ENCODE measurements at places on chromosomes 6 and 20. TPM values are rescaled to one million over a fixed set of nuclear protein-coding genes. Genes with fewer than 3 reads are reported as not detected.
A peak's percentile ranks its signal among the peaks of the same experiment; 100 is the strongest.

DNA sequence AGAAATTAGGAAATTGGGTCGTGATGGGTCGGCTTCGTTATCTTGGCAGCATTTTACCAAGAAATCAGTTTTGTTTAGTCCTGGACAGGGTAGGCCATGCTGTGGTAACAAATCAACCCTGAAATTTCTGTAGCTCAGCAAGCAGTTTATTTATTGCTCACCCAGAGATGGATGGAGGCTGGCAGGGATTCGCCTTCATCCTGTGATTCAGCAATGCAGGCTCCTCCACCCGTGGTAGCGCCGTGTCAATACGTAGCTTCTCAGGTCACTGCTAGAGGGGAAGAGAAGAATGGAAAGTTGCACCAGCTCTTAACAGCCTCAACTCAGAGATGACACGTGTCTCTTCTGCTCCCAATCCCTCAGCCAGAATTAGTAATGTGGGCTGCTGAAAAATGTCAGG is 157.0 kb upstream of the SGK1 start:
- no peak for DNase-seq

DNA sequence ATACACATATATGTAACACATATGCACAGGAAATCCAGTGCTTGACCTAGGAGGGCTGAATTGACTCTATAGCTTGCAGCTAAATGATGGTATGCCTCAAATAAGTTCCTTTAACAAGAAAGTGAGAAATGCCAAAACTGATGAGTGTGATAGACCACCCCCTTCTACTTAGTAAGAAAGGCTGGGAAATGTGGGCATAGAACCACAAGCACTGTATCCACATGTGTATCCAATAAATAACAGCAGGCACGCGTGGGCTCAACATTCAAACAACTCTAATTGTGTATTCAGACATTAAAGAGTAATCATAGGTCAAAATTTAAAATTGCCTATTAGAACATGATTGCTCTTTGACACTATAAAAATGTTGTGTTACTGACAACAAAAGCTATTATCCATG is 54.1 kb downstream of the FAM83B start:
- no peak for DNase-seq

DNA sequence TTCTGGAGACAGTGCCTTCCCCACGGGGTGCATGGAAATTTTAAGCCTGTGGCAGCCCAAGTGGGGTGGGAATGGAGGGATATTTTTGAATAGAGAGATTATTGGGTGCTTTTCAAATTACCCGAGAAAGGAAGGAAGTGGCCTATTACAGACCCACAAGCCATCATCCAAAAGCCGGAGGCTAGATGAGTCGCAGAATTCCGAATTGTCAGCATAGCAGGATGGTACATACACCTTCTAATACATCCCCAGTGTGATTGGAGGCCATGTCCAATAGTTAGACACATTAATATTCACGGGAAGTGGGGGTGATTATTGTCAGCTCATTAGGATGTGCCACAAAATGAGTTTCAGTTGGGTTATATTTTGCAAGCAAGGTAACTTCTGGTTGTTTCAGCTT is 133.0 kb downstream of the FIG4 start:
- DNase-seq: no peak

GRCh38 chr6:129447198-129447565 is 262.8 kb downstream of the ARHGAP18 start:
- no peak for DNase-seq

- peak; percentile 58 for DNase-seq
Observed at GRCh38 chr20:5143851-5144250, 17.0 kb downstream of the CDS2 start.

- peak; percentile 54 for DNase-seq
Observed at GRCh38 chr6:25366903-25367545, 87.8 kb downstream of the CARMIL1 start.

BTBD3 gene
- total RNA-seq: 2.0 TPM

- no peak for DNase-seq
Observed at GRCh38 chr20:14219801-14220461, 117.5 kb downstream of the FLRT3 start.

GRCh38 chr6:154567695-154568220 is 57.3 kb upstream of the CNKSR3 start:
- no peak for DNase-seq

DNA sequence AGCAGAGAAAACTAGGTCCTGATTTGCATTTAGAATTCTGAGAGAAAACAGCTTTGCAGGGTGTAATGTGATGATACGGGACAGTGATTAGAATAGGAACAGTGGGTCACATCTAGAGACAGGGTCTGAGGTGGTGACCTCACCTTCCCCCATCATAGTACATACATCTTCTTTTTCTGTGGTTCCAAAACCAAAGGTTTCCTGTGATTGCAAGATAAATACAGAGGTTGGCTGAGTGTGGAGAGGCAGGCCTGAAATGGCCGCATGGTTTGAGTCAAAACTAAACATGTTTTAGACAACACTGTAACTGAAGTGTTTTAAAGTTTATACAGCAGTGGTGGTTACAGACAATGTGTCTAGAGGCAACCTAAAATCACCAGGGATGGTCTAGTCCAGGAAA is 10.4 kb upstream of the NT5DC1 start:
- no peak for DNase-seq

GRCh38 chr20:44911264-44911921 is 1.5 kb downstream of the PABPC1L start:
- peak; percentile 74 for DNase-seq

OR2J3 gene
- not detected for total RNA-seq

DNA sequence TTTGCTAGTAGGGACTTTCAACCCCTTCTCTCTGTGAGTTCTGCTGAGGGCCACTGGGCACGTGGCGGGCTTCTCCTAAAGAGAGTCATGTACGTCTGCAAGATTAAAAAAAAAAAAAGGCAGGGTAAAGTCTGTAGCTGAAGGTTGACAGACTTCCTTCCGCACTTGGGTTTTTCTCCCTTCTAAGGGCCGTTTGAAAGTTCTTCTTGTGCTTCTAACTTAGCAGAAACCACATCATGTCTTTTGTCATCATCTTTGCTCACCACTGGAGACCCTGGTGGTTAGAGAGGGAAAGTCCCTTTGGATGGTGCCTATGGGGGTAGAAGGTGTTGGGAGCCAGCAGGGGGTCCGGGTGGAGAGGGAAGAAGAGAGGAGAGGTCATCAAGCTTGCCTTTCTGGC is 31.4 kb downstream of the PRDM1 start:
- peak; percentile 69 for DNase-seq

NT5E gene
- 3.7 TPM for total RNA-seq

GRCh38 chr20:48502016-48502415 is 325.8 kb downstream of the PREX1 start:
- no peak for DNase-seq

- no peak for DNase-seq
Observed at GRCh38 chr20:32474967-32475811, 109.9 kb downstream of the NOL4L start.

GRCh38 chr6:36954262-36954931 is at the start of gene PI16:
Gene PI16 (plus strand): TSS chr6:36954738. CDS start chr6:36954761, 23 bp downstream.
- peak; percentile 21 for DNase-seq

GRCh38 chr6:90072935-90073464 is 178.7 kb downstream of the GJA10 start:
- DNase-seq: no peak

ETV7 gene
- total RNA-seq: 5.8 TPM

- DNase-seq: no peak
Observed at GRCh38 chr6:56329271-56330050, 82.1 kb upstream of the COL21A1 start.

MEI4 gene
- total RNA-seq: not detected

SOX18 gene
- total RNA-seq: not detected

- no peak for DNase-seq
Observed at GRCh38 chr6:146968041-146968760, 236.0 kb upstream of the STXBP5 start.

GNAS-AS1 gene
- 1.1 TPM for total RNA-seq

GRCh38 chr20:25044660-25045342 is 13.1 kb downstream of the ACSS1 start:
- no peak for DNase-seq

- no peak for DNase-seq
Observed at GRCh38 chr6:40328986-40329545, 258.1 kb downstream of the LRFN2 start.

PAK5 gene
- total RNA-seq: not detected

DNA sequence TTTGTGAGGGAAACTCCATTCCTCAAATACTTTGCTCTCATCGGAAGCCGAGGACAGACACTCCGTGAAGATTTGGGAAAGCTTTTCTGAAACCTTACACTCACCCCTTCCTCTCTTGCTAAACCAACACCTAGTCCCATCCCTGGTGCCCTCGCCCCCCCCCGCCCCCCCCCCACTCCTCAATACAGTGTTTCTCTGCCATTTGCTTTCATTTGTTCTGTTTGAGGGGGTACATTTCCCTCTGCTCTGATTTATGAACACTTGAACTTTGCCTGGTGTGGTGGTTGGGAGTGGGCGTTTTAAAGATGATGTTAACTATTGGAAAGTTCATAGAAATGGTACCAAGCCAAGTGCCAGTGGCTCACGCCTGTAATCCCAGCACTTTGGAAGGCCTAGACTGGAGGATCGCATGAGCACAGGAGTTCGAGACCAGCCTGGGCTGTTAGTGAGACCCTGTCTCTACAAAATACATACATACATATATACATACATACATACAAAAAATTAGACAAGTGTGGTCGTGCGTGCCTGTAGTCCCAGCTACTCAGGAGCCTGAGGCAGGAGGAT is 1.1 kb downstream of the RAB32 start:
- DNase-seq: no peak

GRCh38 chr20:24157213-24157612 is 168.6 kb upstream of the GGTLC1 start:
- peak; percentile 27 for DNase-seq

SOX4 gene
- 0.12 TPM for total RNA-seq

TMEM74B gene
- total RNA-seq: 0.63 TPM

- DNase-seq: no peak
Observed at GRCh38 chr20:7703551-7703961, 236.7 kb downstream of the HAO1 start.

SNAP25 gene
- 0.63 TPM for total RNA-seq

SYNDIG1 gene
- total RNA-seq: not detected

All from activated CD4-positive, alpha-beta memory T cell treated with anti-CD3 and anti-CD28 coated beads for 36 hours (primary cell).